ENCODE measurements at places on chromosomes 16 and 17. TPM values are rescaled to one million over a fixed set of nuclear protein-coding genes. Genes with fewer than 3 reads are reported as not detected.

UNC13D gene
- total RNA-seq, result 13.3 TPM

PITPNM3 gene
- 0.36 TPM for total RNA-seq

RILP gene
- total RNA-seq, result 81.7 TPM

PPP1R27 gene
- total RNA-seq, result 0.25 TPM

HIRIP3 gene
- 18.8 TPM for total RNA-seq

OGFOD3 gene
- total RNA-seq, result 28.0 TPM

CRISPLD2 gene
- total RNA-seq, result 12.8 TPM

TPSG1 gene
- total RNA-seq, result not detected

NFE2L1 gene
- 895 TPM for total RNA-seq

GRCh38 chr17:1108478-1108764 is 71.4 kb downstream of the ABR start:
- no peaks in the 10 kb centered on the region for H3K36me3 ChIP-seq
- no peak for DNase-seq
- peak overlapping the region; percentile 70 for H3K4me3 ChIP-seq
- H3K27ac ChIP-seq, result peak overlapping the region; percentile 98
- H3K4me1 ChIP-seq, result peaks cover 92% of the 10 kb centered on the region

DNA sequence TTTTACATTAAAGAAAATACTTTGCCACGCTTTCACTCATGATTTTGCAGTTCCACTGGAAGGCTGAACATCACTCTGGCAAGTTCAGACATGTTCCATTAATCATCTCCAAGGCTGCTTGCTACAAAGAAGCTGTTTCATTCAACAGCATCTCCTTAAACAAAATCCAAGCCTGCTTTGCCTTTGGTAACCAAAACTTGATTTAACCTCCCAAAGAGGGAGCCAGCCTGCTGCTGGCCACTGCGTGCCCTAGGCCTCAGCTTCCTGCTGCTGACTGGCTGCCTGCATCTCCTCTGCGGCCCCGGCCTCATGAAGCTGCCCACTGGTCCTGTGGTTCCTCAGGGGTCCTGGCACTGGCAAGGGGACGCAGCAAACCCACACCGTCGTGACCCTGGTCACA is 31.8 kb downstream of the ANKRD11 start:
- no peak overlapping the region for H3K4me3 ChIP-seq
- H3K27ac ChIP-seq, result peak overlapping the region; percentile 52
- H3K4me1 ChIP-seq, result peaks cover 52% of the 10 kb centered on the region
- DNase-seq, result no peak

- H3K4me3 ChIP-seq, result no peak overlapping the region
- H3K27me3 ChIP-seq, result no peaks in the 10 kb centered on the region
- no peak for DNase-seq
- H3K36me3 ChIP-seq, result no peaks in the 10 kb centered on the region
These were observed 256.6 kb downstream of the CPPED1 start for GRCh38 chr16:12546918-12547607.

DNA sequence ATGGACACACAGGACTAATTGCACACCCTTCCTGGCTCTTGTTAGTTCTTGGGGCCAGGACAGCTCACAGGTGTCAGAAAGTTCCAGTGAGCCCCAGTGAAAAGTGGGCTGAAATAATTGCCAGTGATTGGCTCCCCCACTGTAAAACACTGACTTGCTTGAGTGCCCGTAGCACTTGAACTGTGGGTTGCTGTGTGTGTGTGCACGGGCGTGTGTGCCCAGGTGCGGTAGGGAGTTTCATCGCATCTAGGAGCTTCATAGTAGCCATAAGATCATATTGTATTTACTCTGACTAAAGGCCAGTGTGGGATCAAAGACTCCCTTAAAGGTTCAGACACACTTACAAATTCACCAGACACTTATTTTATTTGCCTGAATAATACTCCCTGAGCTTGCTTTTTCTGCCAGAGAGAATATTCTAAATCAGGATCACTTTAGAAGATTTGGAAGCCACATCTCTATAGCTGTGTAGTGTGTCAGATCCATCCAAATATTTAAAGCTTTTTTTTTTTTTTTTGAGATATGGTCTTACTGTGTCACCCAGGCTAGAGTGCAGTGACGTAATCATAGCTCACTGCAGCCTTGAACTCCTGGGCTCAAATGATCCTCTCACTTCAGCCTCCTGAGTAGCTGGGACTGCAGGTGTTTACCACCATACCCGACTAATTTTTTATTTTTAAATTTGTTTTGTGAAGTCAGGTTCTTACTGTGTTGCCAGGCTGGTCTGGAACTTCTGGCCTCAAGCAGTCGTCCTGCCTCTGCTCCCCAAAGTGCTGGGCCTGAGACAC is 11.4 kb downstream of the UNK start:
- H3K27ac ChIP-seq, result no peak overlapping the region
- peaks cover 5% of the 10 kb centered on the region for H3K4me1 ChIP-seq

DNA sequence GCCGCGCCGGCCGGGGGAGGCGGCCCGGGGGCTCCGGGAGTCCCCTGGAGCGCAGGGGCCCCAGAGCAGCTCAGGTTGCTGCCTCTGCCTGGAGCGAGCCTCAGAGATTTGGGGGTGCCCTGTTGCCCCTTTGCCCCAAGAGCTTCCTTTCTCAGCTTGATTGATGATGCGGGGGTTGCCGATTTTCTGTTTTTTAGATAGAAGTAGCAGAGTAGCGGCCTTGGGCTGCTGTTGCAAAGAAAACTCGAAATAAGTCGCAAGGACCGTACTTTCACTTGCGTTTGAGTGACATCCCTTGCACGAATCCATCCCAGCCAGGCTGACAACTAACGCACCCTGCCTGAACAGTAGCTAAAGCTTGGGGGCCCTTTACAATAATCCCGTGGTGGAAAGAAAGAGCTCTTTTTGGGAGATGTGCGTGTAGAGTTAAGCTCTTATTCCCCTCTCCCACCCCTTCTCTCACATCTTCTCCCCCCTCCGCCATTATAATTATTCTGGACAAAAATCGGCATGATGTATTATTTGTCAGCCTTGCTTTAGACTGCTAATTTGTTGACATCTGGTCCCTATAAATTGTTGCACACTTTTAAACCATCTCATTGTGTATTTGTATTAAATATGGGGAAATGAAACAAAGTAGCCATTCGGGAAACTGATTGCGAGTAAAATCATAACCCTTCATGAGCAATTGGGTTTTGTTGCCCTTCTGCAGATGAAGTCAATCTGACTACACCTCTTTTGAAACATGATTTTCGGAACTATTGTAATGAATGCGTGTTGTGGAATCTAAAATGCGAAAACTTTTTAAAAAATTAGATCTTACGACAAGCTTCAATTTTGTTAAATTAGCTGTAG is 873 bp downstream of the USP10 start:
- no peaks in the 10 kb centered on the region for H3K27me3 ChIP-seq
- no peaks in the 10 kb centered on the region for H3K36me3 ChIP-seq
- H3K4me1 ChIP-seq, result peaks cover 64% of the 10 kb centered on the region
- peak overlapping the region; percentile 90 for H3K27ac ChIP-seq

DNA sequence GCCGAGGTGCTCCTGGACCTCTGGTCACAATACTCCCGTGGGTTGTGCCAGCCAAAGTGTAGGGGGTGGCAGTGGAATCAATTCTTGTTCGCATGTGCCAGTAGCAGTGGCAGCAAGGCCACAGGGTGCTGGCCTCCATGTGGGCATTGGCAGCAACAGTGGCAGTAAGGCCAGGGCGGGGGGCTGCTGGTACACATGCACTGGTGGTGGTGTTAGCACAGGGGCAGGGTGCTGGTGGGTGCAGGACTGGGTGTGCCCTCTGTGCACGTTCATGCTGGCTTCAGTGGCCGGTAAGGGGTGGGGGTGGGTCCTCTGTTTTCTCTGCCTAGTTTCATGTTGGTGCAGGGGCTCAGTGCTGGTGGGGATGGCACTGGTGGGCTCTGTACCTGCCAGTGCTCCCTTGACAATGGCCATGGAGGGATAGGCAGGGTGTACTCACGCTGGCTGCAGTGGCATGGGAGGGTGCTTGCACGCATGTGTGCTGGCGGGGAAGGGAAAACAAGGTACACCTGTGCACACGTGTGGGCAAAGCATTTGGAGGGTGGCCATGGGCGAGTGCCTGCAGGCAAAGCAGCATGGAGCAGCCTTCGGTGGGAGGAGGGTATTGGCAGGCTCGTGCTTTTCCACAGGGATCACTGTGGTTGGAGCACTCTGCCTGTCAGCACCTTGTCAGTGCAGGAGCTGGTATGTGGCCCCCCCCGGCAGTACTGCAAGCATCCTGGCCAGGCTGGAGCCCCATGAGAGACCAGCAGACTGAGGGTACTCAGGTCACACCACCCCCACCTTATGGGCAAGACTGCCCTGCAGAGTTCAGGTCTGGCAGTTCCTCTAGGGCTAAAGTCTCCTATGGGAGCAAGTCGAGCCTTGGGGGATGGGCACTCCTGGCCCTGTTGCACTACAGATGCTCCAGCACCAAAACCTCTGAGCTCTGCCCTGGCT is 35.8 kb downstream of the NF1 start:
- peaks cover 55% of the 10 kb centered on the region for H3K4me1 ChIP-seq
- H3K27ac ChIP-seq, result peak overlapping the region; percentile 82
- peak; percentile 84 for DNase-seq
- H3K27me3 ChIP-seq, result no peaks in the 10 kb centered on the region

DNA sequence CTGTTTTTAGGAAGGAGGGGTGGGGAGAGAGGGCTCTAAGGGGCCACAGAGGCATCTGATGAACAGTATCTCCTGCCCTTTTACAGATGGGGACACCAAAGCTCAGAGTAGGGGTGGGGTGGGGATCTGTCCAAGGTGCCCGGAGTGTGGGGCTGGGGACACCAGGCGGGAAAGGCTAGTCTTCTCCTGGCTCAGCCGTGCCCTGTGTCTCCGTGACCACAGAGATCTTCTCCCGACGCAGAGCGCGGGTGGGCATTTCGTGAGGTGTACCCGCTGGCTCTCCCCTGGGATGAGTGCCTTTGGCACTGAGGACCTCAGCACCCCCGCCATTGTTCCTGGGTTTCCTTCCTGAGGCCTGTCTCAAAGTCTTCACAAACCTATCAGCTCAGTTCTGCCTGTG is 209.6 kb downstream of the NTN1 start:
- H3K27me3 ChIP-seq, result peaks cover 9% of the 10 kb centered on the region
- no peak for DNase-seq
- no peak overlapping the region for H3K27ac ChIP-seq
- H3K4me1 ChIP-seq, result peaks cover 4% of the 10 kb centered on the region
- H3K36me3 ChIP-seq, result no peaks in the 10 kb centered on the region
- H3K4me3 ChIP-seq, result no peak overlapping the region

DNA sequence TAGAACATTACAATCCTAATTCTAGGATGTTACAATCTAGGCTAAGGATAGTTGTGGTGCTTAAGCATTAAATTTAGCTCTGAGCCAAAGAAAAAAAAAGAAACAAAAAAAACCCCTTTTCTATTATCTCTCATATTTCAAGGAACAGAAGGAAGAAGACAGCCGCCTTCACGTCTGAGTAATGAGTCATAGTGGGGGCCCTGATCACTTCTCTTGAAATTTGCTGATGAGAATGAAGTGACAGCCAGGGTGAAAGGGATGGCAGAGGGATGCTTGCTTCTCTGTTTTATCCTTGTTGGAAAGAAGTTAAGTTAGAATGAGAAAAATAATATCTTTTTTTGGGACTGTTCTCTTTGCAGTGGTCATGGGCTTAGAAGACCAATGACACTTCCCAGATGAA is 82.6 kb upstream of the MPHOSPH6 start:
- no peaks in the 10 kb centered on the region for H3K4me1 ChIP-seq
- H3K27me3 ChIP-seq, result peaks cover 4% of the 10 kb centered on the region
- no peak overlapping the region for H3K4me3 ChIP-seq
- no peak overlapping the region for H3K27ac ChIP-seq

GRCh38 chr17:70137451-70138230 is 31.7 kb upstream of the KCNJ2 start:
- DNase-seq, result no peak
- H3K27me3 ChIP-seq, result no peaks in the 10 kb centered on the region
- H3K27ac ChIP-seq, result peak overlapping the region; percentile 84
- H3K4me1 ChIP-seq, result peaks cover 22% of the 10 kb centered on the region
- no peaks in the 10 kb centered on the region for H3K36me3 ChIP-seq

DNA sequence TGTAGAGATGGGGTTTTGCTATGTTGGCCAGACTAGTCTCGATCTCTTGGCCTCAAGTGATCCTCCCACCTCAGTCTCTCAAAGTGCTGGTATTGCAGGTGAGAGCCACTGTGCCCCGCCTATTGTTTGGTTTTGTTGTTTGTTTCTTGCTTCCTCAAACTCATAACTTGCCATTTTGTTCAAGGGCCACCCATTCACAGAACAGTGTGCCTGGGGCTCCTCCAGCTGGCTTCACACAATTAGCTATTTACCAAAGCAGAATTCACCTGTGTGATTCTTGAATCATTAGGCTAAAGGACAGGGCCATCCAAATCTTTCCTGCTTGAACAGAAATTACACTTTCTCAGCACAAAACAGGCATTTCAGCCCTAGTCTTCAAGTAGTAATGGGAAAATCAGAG is 7.2 kb downstream of the ABHD15 start:
- H3K27ac ChIP-seq, result no peak overlapping the region
- H3K4me3 ChIP-seq, result no peak overlapping the region
- H3K27me3 ChIP-seq, result no peaks in the 10 kb centered on the region
- DNase-seq, result no peak
- peaks cover 12% of the 10 kb centered on the region for H3K36me3 ChIP-seq

DNA sequence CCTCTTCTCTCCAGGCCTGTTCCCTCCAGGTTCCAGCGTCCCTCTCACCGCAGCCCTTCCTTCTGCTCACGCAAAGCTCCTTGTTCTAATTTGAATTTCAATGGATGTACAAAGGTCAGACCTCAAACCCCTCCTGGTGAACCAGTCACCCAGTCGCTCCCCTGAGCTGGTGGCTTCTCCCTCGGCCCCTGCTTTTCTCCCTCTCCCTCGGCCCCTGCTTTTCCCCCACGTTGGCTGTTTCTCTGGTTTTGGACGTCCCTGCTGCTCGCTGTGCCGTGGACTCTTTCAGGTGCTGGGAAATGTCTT is 8.6 kb upstream of the MSLN start:
- H3K36me3 ChIP-seq, result no peaks in the 10 kb centered on the region
- no peaks in the 10 kb centered on the region for H3K4me1 ChIP-seq
- H3K27me3 ChIP-seq, result peaks cover 34% of the 10 kb centered on the region

GRCh38 chr16:71449020-71449419 is 7.2 kb upstream of the TLE7 start:
- H3K27ac ChIP-seq, result no peak overlapping the region
- peaks cover 81% of the 10 kb centered on the region for H3K36me3 ChIP-seq
- no peaks in the 10 kb centered on the region for H3K4me1 ChIP-seq
- no peak overlapping the region for H3K4me3 ChIP-seq

DNA sequence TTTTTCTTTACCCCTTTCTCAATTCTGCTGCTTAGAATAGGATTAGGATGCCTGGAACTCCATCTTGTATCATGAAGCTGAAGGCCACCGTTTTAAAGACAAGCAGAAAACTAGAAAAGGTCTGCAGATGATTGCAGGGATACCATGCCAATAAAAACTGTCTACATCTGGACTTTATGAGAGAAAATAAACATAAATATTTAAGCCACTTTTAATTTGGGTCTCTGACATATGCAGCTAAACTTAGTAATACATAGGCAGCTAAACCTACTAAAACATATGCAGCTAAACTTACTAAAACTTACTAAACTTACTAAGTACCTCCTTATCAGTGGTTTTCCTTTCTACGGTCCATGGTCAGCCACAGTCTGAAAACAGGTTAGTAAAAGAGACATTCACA is 48.4 kb downstream of the FBXL20 start:
- peaks cover 33% of the 10 kb centered on the region for H3K4me1 ChIP-seq
- H3K27me3 ChIP-seq, result no peaks in the 10 kb centered on the region
- H3K27ac ChIP-seq, result peak overlapping the region; percentile 34
- no peak for DNase-seq

GRCh38 chr16:58000706-58001676 is at the start of gene USB1:
Gene USB1, plus strand, starts transcription at chr16:58001407. Its CDS starts 77 bp downstream, at chr16:58001484.
- H3K27ac ChIP-seq, result peak within 1 kb of the TSS; percentile 96
- DNase-seq, result peak; percentile 92
- no peaks in the 10 kb centered on the region for H3K27me3 ChIP-seq
- peaks cover 52% of the 10 kb centered on the region for H3K4me1 ChIP-seq
- H3K4me3 ChIP-seq, result peak within 1 kb of the TSS; percentile 78
